ENCODE measurements at places on chromosomes 2 and 18.

DNA sequence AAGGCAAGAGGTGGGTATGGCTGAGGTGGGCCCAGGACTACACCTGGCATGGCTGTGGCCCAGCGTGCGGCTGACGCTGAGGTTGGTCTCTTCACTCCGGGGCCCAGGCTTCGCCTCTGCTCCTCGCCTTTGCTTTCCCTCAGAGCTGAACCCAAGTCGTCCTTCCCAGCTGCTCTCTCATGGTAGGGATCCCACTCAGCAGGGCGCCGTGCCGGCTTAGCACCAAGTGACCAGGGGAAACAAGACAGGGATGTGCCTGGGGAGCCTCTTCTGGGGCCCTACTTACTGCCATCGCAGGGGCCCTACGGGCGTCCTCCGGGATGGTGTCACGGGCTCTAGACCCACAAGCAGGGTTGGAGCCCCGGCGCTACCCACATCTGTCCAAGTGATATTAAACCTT lies 138.1 kb upstream of the ALKAL2 start:
- no peak for DNase-seq

DNA sequence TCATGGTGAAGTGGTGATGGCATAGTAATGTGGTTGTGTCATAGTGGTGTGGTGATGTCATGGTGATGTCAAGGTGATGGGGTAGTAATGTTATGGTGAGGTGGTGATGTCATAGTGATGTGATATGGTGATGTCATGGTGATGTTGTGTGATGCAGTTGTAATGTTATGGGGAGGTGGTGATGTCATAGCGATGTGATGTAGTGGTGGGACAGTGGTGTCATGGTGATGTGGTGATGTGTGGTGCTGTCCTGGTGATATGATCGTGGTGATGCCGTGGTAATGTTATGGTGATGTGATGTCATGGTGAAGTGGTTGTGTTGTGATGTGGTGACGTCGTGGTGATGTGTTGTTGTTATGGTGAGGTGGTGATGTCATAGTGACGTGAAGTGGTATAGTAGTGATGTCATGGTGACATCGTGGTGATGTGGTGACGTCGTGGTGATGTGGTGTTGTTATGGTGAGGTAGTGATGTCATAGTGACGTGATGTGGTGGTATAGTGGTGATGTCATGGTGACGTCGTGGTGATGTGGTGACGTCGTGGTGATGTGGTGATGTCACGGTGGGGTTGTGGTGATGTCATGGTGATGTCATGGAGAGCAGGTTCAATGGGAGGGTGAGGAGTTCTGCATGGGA lies 242.7 kb upstream of the MYT1L start:
- DNase-seq: no peak

GRCh38 chr2:236302555-236302954 lies 38.3 kb upstream of the ASB18 start:
- DNase-seq: no peak

- DNase-seq: no peak
Observed at GRCh38 chr2:96963316-96963715, 23.1 kb downstream of the FAM178B start.

DNA sequence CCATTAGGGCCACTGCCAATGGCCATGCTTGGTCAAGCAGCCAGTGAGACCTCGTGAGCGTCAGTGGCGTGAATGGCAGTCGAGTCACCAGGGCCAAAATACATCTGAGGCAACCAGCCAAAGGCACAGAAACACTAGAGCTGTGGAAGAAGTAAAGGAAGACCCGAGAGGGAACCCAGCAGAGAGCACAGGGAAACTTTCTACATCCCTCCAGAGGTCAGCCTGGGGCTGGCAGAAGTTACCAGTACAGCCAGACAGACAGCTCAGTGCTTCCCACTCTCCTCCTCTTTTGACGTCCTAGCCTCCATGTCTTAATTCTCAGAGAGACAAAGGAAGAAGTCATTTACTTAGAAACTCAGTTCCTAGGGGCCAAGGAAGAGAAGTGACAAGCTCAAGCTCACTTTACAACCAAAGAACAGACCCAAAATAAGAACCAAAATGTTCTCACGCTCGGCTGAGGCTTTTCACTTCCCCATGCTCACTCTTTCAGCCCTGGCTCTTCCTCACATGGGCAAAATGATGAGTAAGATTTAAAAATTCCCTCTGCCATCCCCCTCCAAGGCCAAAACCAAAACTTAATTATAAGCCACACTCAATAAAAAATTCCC lies 8.7 kb downstream of the CYRIA start:
- no peak for DNase-seq

- DNase-seq: no peak
Observed at GRCh38 chr2:44448860-44449527, 87.2 kb downstream of the CAMKMT start.

DNA sequence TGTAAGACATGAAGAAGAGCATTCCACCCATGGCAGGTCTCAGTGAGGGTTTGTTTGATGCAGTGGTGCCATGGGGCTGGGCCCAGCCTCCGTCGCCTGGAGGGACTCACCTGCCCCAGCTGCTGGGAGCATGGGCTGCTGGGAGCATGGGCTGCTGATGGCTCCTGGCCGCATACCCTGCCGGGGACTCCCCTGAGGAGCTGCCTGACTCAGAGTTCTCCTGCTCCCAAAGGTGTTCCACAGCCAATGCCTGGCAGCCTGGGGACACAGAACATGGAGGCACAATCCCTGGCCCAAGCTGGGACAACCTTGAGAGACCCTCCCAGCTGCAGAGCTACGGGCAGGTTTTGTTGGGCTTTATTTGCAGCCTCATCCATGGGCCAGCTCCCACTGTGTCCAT lies 108.4 kb downstream of the COPS8 start:
- no peak for DNase-seq
